Hematopoietic multipotent progenitor cell treated with erythropoietin and hydrocortisone succinate and interleukin-3 and kit ligand, for 6 days (in vitro differentiated cells): ENCODE measurements at places on chromosomes 12 and 14.

GRCh38 chr12:109014984-109015765, 5.7 kb downstream of the SVOP start:
- DNase-seq = no peak

GRCh38 chr12:117854339-117855012, 114.3 kb downstream of the KSR2 start:
- DNase-seq = peak; percentile 73

DNA sequence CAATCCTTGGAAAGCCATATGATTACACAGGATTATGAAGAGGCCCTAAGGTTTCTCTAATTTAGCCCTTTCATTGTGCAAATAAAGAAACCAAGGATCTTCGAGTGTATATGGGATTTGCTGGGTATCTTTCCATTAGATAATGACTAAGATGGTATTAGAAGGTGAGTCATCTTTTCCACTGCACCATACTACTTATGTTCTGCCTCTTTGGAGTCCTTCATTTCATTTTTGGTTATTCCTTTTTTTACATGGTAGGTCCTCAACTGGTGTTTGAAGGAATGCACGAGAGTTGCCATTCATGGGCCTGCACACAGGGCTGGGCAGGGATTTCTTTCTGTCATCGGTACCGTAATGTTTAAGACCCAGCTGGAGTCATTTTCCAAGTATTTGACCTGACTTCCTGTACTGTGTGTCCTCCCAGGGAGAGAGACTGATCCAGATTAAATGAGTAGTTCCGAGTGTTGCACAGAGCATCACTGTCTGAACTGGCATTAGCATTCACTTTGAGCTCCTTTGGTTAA, 85.7 kb downstream of the BORCS5 start:
- peak; percentile 79 for DNase-seq

DNA sequence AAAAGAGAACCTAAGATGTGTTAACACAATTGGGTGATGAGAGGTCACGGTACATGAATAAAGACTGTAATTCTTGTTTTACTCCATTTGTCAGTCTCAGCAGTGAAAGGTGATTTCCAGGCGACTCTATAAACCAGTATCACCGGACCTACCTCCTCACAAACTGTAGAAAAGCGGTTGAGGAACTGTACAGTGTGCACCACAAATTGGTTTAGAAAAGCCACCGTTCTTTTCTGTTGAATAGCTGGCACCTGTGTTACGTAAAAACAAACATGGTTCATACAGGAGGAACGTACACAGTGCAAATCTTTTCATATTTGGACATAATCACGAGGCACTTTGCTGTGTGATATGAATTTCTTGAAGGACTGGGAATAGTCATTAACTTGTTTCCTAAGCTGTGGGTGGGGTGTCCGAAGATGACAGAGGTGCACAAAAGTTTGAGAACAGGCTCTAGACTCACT, 663 bp downstream of the WASHC3 start:
- peak; percentile 43 for DNase-seq

- DNase-seq = no peak
These were observed 13.5 kb upstream of the ASIC1 start for GRCh38 chr12:50043854-50044253.

DNA sequence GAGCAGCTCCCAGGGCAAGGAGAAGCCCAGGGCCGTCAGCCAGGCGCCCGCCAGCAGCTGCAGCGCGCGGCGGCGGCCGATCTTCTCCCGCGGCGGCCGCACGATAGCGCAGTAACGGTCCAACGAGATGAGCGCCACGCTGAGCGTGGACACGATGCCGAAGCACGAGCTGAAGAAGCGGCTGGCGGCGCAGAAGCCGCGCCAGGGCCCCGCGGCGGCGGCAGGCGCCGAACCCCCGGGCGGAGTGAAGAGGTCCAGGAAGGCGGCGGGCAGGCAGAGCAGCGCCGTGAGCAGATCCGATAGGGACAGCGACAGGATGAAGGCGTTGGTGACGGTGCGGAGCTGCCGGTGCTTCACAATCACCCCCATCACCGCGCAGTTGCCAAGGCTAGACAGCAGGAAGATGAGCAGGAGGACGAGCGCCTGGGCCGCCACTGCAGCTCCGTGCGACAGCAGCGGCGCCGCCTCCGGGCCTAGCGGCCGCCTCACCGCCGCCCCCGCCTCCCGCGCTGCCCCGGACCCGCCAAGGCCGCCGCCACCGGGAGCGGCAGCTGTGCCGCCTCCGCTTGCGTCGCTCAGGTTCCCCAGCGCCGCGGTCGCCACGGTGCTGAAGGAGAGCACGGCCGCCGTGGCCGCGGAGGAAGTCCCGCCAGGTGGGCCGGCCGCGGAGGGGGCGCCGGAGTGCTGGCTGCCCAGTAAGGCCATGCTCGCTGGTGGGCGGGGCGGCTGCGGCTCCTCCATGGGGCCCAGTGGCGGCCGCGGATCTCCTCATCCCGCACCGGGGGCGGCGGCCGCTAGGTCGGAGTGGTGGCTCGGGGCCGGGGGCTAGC, 479 bp downstream of the GPR135 start:
- peak; percentile 70 for DNase-seq

GRCh38 chr12:119780786-119781434, 96.2 kb downstream of the CIT start:
- peak; percentile 41 for DNase-seq

- peak; percentile 67 for DNase-seq
These were observed 707.5 kb upstream of the TMEM132C start for GRCh38 chr12:127559349-127560040.

- peak; percentile 79 for DNase-seq
These were observed 4.2 kb upstream of the KLC1 start for GRCh38 chr14:103624860-103625259.

GRCh38 chr12:79522257-79522988, 168.3 kb downstream of the PAWR start:
- no peak for DNase-seq

DNA sequence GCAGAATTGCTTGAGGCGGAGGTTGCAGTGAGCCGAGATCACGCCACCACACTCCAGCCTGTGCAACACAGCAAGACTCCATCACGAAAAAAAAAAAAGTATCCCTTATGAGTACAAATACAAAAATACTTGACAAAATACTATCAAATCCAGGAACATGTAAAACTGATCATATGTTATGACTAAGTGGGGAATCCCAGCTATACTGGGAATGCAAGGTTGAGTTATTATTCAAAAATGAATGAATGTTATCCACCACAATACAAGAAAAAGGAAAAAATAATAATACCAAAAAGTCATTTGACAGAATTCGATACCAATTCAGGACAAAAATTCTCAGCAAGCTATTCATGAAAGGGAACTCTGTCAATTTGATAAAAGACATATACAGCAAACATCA, 32.6 kb downstream of the MOK start:
- no peak for DNase-seq

DNA sequence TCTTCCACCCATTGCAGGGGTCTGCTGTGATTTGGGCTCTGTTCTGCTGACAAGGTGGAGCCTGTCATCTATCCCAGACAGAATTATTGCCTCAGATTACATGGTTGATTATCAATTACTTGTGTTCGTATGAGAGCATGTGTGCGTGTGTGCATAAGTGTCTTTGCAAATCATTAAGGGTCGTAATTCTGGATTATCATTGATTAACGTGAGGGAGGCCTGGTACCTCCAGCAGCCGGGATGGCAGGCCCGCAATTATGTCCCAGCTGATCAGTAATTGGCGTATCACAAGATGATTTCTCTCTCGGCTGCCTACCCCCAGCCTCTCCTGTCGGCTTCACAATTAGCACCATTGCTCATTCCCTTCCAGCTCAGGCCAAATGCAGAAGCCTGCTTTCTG, 29.6 kb upstream of the IRF2BPL start:
- no peak for DNase-seq

GRCh38 chr12:62260733-62261683, 804 bp downstream of the USP15 start:
- DNase-seq = peak; percentile 98

GRCh38 chr12:101424620-101425019, 17.0 kb upstream of the ARL1 start:
- DNase-seq = no peak

DNA sequence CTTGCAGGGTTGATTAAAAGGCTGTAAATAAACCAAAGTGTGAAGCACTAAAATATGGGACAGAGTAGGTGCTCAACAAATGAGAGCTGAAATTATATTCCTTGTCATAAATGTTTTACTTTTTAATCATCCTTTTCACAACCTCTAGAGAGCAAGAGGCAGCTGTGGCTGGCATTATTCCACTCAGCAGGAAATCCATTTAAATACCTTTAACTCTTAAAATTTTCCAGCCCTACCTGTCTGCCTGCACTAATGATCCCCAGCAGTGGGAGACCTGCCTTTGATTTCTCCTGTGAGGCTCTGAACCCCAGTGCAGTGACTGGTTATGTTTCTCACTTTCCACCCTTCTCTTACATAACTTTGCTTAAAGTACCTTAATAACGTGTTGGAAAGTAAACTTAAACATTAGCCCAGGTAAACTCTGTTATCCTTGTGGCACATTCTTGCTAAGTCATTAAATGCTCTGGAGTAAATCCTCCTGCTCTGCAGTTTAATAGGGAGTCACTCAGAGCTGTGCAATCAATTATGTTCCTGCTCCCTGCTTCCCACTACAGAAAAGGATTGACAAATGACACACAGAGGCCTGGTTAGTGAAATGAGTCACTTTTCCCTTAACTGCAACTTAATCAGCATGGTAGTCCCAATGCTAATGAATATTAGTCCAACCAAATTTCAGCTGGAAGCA, 755.7 kb upstream of the USP15 start:
- no peak for DNase-seq

DNA sequence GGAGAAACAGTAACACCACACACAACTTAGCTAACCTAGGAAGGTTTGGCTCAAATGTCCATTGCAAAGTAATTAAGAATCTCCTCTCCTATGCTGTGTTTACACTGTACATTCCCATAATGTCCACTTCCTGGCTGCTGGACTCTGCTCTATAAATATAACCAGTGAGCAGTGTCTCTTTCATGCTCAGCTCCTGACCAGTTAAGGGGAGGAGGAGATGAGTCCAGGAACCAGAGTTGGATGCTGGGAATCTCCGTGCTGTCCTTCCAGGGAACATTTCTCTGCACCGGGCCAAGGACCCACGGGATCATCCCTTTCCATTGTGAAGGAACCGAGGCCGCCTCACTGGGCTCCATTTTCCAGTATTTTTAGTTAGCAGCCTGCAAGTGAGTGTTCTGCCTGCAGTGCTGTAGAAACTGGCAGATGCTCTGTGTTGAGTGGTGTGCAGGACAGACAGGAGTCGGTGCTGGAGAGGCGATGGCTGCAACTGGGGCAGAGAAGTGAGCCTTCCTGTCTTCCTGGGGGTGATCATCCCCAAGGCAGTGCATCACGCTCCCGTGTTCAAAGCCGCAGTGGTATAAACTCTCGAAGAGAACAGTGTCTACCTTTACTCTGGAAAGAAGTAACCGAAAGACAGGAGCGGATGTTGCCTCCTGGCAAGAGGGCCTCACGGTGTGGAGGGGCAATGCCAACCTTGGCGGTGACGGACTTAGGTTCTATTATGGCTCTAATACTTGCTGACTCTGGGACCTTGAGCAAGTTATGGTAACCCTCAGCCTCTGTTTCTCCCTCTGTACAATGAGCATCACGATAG, 195.5 kb downstream of the CACNA1C start:
- no peak for DNase-seq

- no peak for DNase-seq
These were observed 353 bp upstream of the PTPRR start for GRCh38 chr12:70920891-70921290.

- no peak for DNase-seq
These were observed 12.1 kb downstream of the FRMD6 start for GRCh38 chr14:51663783-51664326.

DNA sequence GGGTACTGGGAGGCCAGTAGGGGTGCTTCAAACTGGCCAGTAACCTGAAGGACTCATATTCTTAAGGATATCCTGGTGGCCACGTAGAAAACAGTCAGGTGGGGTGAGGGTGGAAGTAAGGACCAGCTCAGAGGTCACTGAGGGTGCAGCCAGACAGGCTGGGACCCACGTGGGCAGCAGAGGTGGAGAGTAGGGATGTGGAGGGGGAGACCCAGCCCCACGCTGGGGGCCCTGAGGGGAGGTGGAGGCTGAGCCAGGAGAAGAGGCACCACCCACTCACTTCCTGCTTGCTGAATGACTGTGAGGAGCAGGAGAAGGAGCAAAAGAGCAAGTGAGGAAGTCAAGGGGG, 12.6 kb upstream of the SERPINA3 start:
- no peak for DNase-seq

DNA sequence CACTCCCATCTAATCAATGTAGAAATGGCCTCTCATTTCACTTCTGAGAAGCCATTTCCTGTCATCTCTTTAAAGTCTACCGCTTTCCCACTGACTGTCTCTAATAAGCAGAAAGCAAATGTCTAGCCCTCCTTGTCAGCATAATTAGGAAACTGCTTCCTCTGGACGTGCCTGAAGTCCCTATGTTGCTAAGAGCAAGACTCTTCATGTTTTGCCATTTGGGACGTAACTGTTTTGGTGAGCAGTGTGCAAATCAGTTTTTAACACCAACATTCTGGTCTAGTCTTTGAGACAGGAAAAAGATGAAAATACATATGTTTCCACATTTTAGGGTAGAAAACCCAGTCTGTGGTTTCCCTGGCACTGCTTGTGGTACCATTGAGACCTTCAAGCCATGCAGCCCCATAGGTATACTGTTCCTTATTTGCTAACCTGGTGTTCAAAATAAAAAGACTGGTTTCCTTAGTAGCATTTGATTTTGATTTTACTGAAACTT, 22.2 kb downstream of the IFNG start:
- DNase-seq = no peak

DNA sequence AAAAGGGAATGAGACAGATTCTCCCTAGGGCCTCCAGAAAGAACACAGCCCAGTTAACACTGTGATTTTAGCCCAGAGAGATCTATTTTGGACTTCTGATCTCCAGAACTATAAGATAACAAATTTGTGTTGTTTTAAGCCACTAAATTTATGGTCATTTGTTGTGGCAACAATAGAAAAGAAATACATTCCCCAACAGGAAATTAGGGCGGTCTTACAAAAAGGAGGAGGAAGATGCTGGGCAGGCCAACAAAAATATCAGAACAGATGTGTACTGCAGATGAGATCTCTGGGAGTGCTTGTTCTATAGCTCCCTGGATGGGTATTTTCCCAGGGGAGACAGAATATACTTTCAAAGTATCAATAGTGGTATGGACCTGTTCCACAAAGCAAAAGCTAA, 32.0 kb upstream of the SOCS2 start:
- no peak for DNase-seq

- peak; percentile 42 for DNase-seq
These were observed 120.5 kb upstream of the NCOR2 start for GRCh38 chr12:124687917-124688316.

- DNase-seq = no peak
These were observed 78.4 kb downstream of the NRXN3 start for GRCh38 chr14:78248501-78249090.

GRCh38 chr14:92173668-92174067, 51.9 kb downstream of the CPSF2 start:
- no peak for DNase-seq

- no peak for DNase-seq
These were observed 198.7 kb upstream of the RASSF8 start for GRCh38 chr12:25759752-25760151.

DNA sequence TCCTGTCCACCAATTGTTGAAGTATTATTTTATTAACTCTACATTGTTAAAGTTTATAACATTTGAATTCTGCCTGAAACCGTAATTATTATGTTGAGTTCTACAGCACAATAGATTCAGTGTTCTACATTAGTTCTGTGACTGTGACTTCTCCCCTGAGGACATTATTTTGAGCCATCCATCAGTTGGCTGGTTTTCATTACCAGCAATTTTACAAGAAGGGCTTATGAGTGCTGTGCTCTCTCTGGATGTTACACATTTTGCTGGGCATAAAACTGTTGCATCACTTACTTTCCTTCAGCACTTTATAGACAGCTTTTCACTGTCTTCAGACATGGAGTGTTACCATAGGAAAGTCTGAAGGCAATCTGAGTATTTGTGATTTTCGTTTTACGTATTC, 118.2 kb upstream of the KITLG start:
- DNase-seq = no peak
